ENCODE measurements at places on chromosomes 7 and 10.

DNA sequence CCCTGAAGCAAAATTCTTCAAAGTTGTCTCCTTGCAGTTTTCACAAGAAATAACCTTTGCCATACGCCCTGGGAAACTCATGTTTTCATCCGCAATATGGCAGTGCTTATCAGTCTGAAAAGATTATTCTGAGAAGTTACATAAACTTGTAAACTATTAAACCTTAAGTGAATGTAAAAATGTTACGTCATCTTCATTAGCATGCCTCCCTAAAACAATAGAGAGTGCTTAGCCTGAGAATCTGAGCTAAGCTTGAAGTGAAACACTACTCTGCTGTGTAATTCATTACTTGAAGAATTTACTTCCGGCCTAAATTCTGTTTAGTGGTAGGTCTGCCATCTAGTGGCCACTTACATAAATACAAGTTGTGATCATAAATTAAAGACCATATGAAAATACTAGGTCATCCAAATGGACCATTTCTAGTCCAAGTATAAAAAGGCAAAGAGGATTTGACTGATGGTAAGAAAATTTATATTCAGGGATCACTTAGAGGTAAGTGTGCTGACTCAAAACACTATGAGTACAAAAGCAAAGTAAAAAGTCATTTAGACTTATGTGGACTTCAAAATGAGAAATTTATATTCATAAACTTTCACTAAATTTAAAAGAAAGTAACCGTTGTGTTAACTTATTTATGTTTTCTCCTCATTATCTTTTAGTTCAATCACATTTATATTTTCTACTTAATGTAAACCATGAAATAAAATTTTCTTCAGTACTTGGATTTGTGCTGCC lies 745.1 kb upstream of the LRRTM3 start:
- DNase-seq = no peak

- DNase-seq = no peak
These were observed 189.2 kb upstream of the PODXL start for GRCh38 chr7:131745390-131746248.

DNA sequence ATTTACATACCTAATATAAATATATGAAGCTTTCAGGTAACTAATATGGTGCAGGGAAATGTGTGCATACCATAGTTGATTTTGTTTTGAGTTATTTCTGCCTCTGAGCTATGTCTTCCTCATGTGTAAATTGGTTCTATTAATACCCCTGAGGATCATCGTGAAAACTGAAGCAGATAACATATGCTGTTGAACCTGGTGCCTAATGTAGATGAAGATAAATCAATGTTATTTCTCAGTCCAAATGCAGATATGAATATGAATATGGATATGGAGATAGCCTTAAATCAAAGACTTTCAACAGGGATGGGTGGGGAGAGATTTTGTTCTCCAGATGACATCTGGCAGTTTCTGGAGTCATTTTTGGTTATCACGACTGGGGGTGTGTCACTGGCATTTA lies 122.3 kb upstream of the ANKRD30A start:
- no peak for DNase-seq

DNA sequence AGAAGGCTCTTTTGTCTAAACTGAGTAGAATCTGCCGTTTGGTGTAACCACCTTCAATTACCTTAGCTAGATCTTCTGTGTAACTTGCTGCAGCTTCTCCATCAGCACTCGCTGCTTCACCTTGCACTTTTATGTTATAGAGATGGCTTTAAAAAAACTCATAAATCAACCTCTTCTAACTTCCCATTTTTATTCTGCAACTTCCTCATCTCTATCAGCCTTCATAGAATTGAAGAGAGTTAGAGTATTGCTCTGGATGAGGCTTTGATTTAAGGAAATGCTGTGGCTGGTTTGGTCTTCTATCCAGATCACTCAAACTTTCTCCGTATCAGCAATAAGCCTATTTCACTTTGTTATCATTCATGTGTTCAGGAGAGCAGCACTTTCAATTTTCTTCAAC lies 1131.9 kb upstream of the CELF2 start:
- DNase-seq = no peak

GRCh38 chr7:156754201-156754600 lies 113.6 kb downstream of the RNF32 start:
- DNase-seq = no peak

DNA sequence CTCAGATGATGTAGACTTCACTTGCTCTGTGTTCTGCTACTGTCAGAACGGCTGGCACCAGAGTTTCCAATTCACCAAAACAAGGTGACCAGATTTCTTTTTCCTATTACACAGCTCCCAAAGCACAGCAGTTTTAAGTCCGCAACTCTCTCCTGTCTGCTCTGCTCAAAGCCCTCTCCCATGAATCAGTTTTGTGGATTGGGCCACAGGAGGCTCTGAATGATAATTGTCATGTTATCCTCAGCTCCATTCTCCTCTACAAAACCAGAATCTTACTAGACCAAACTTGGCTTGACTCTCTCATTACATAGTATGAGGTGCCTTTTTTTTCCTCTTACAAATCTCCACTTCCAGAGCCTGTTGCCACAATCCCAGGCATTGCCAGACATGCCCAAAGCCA lies 223.5 kb downstream of the SNX13 start:
- no peak for DNase-seq

DNA sequence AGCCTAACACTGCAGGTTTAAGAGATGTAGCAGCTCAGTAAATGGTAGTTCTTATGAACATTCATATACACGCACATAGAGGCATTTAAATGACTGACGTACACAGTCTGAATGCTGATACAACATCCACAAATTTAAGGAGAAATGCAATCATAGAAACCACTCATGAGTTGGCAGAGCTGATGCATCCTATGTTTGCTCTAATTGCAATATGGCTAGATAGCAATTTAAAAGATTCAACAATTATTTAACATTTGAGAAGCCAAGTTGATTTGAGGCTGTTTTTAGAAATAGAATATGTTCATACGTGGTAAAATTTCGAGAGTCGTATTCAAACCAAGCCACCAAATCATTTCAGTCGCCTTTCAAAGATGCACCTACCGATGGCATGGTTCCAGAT lies 135.6 kb downstream of the PFKFB3 start:
- DNase-seq = no peak

GRCh38 chr7:4399596-4399995 lies 282.5 kb upstream of the FOXK1 start:
- no peak for DNase-seq

DNA sequence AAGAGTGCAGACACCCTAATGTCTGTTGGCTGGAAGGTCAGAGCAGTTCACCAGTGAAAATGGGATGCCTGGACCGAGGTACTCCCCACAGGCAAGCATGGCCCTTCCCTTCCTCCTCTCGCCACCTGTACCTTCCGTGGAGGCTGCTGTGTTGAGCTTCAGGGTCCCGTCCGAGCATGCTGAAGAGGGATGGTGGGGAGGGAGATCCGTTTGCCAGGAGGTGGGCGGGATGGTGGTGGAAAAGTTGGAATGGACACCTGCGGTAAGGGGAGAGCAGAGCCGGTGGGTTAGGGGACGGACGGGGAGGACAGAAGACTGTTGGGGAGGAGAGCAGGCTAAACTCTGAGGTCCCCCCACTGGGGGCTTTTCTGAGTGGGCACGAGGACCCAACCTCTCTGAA lies 15.9 kb upstream of the ZNF777 start:
- DNase-seq = no peak

- no peak for DNase-seq
These were observed 559.7 kb upstream of the MGMT start for GRCh38 chr10:128907155-128907941.

DNA sequence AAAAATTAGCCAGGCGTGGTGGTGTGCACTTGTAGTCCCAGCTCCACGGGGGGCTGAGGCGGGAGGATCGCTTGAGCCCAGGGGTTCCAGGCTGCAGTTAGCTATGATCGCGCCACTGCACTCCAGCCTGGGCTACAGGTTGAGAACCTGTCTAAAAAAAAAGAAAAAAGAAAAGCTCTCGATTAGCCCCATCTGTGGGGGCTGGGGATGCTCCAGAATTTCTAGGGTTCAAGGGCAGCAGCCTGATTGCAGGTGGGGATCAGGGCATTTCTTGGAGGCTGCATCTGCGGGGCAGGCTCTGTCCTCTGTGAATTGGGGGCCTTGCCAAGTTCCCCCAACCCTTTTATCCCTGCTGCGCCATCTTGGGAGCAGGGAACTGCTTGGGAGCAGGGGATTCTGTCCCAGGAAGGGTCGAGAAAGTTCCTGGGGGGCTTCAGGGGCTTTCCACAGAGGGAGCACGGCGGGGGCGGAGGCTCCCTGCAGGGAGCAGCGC lies 651 bp upstream of the ARPC1A start:
- no peak for DNase-seq

DNA sequence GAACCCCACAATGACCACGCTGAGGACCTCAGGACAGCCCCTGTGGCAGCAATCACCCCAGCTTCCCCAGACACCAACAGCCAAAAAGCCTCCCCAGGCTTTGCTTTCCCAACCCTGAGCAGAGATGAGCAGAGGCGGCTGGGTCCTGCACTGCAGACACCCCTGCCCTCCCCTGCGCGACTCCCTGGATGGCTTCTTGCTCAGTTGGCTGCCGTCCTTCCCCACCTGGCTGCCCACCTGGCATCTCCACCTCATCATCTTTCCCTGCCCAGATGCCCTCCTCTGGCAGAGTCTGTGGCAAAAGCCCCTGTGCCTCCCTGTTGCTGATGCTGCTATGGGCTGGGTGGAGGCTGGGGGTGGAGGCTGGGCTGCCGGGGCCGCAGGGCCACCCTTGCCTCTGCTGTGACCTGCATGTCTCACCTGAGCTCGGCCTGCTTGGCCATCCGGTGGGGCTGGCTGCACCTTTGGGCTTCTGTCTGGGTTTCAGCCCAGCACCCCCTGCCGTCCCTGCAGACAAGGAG lies 567.7 kb downstream of the TCERG1L start:
- DNase-seq = no peak

DNA sequence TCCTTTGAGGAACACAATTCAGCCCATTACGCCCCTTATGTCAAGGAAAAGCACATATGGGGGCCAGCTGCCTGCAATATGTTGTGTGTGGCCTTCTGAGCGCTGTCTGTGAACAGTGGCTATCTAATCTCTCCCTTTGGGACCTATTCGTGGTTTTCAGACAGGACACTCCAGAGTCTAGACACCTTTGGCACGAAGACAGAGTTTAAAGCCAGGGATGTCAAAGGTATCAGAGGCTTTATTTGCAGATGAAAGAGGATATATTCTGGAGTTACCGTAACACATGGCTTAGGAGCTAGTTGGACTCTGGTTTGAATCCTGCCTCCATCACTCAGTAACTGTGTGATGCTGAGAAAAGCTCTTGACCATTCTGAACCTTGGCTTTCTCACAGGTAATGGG lies 14.8 kb upstream of the EEPD1 start:
- DNase-seq = no peak

DNA sequence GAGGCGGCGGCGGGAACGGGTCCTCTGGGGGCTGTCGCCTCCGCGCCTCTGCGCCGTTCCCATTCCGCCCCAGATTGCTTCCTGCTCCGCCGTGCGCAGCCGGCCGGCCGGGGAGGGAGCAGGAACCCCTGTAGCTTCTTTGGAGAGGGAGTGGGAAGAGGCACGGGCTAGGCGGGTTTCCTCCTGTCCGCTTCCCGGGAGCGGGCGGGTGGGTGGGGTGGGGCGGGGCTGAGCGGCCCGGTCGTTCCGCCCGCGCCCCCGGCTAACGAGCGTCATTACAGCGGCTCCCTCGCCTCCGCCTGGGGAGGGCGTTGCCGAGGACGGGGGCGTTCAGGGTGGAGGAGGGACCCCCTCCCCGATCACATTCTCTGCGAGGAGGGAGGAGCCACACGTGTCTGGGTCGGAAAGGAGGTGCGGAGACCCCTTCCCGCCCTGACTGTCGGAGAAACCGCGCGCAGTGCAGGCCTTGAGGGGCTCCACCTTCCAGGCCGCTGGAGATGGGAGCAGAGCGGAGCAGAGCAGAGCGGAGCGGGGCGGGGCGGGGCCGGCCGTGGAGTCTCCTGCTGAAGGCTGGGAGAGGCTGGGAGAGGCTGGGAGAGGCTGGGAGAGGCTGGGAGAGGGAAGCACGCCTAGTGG lies 39.7 kb downstream of the AGAP3 start:
- no peak for DNase-seq

- DNase-seq = no peak
These were observed 151.0 kb downstream of the CHN2 start for GRCh38 chr7:29345590-29345989.

- no peak for DNase-seq
These were observed 23.1 kb downstream of the CASD1 start for GRCh38 chr7:94532676-94533075.

- DNase-seq = no peak
These were observed 10.8 kb upstream of the VWC2 start for GRCh38 chr7:49762666-49763065.

DNA sequence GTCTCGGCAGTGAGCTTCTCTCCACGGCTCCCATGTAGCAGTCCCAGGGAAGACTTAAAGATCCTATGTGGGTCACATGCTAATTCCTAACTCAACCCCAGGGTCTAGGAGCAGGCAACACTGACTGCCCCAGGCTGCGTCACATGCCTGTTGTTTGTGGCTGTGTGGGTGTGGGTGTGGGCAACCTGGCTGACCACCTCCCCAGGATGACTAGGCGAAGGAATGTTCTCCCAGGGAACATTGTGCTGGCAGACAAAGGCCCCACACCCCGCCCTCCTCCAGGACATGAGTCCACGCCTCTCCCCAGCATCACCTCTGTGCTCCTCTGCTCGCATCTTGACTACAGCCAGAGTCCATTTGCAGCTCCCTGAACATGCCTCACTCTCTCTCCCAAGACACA lies 30.3 kb downstream of the SLC29A3 start:
- DNase-seq = no peak

GRCh38 chr7:142120524-142120923 lies 9.0 kb downstream of the MGAM2 start:
- no peak for DNase-seq

- no peak for DNase-seq
These were observed 180.6 kb downstream of the SEMA3E start for GRCh38 chr7:83468251-83468739.

- no peak for DNase-seq
These were observed 1149.2 kb upstream of the CELF2 start for GRCh38 chr10:9868499-9868898.

DNA sequence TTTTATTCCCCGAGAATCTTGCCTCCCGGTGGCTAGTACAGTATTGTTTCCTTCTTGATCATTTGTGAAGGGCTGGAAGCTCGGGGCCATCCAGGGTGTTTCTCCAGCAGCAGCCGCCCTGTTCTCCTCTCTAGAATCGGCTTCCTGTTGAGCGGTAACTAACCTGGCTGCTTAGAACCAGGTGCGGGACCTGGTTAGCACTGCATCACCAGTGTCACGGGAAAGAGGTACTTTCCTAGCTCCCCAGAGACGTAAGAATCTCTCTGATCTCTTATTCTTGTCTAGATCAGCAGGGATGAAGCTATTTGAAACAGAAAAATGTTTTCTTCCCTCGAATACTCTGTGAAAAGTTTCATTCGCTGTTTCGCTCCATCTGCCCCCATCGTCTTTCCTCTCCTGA lies 239.2 kb downstream of the CELF2 start:
- DNase-seq = no peak
